Activated gamma-delta T cell (primary cell): ENCODE measurements at places on chromosomes 5 and 9.

DNA sequence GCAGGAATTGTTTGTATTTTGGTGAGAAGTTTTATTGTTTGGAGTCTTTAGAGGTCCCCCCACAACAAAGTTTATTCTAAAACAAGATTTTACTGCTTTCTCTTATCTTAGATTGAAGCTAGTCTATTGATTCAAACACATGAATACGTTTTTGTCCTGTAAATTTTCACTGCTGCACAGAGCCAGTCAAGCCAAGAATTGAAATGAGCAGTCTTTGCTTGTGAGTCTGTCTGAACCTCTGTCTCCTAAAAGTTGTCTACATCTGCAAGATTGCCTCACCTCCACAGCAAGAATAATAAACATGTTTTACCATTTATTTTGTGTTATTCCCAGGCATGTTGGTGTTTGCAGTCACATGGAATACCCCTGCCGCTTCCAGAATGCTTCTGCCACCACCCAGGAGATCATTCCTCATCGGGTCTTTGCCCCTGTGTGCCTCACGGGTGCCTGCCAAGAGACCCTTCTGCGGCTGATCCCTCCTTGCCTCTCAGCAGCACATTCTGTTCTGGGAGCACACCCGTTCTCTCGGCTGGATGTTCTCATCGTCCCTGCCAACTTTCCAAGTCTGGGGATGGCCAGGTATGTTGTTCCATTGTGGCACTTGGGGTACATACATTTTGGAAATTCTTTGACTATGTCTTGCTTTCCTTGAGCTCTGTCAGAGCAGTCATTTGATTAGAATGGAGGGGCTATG is 74.1 kb downstream of the AOPEP start:
- no peak for DNase-seq

DNA sequence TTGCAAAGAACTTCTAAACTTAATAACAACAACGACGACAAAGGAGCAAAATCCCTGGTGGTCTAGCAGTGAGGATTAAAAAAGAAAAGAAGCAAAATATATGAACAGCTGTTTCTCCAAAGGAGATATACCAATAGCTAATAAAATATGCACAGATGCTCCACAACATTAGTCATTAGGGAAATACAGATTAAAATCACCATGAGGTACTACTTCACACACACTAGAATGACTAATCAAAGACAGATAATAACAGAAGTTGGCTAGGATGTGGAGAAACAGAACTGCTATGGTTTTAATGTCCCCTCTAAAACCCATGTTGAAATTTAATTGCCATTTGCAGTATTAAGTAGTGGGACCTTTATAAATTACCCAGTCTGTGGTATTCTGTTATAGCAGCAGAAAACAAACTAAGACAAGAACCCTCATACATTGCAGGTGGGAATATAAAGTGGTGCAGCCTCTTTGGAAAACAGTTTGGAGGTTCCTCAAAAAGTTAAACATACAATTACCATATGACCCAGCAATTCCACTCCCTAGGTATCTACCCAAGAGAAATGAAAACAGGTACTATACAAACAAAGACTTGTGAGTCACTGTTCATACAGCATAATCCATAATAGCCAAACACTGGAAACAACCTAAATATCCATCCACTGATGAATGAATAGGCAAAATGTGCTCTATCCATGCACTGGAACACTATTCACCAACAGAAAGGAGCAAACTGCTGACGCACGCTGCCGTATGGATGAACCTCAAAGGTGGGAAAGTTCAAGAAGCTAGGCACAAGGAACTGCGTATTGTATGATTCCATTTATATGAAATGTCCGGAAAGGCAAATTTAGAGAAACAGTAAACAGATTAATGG is 11.4 kb upstream of the DUSP1 start:
- DNase-seq: no peak

GRCh38 chr9:103999375-104000062 is 94.6 kb upstream of the SMC2 start:
- no peak for DNase-seq

DNA sequence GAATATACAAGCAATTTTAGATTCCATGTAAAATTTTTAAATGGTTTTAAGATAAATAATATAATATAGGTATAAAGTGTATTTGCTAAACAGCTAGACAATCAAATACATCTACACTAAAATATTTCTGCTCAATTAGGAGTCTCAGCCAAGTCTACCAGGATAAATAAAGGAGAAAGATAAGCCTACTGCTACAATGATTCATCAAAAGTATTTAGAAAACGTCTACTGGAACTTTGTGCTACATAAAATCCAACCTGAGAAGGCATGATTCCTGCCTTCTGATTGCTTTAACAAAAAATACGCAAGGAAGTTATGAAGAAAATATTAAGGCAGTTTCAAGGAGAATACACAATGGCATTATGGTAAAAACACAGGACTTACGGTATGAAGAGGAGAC is 570.6 kb downstream of the EFNA5 start:
- no peak for DNase-seq

DNA sequence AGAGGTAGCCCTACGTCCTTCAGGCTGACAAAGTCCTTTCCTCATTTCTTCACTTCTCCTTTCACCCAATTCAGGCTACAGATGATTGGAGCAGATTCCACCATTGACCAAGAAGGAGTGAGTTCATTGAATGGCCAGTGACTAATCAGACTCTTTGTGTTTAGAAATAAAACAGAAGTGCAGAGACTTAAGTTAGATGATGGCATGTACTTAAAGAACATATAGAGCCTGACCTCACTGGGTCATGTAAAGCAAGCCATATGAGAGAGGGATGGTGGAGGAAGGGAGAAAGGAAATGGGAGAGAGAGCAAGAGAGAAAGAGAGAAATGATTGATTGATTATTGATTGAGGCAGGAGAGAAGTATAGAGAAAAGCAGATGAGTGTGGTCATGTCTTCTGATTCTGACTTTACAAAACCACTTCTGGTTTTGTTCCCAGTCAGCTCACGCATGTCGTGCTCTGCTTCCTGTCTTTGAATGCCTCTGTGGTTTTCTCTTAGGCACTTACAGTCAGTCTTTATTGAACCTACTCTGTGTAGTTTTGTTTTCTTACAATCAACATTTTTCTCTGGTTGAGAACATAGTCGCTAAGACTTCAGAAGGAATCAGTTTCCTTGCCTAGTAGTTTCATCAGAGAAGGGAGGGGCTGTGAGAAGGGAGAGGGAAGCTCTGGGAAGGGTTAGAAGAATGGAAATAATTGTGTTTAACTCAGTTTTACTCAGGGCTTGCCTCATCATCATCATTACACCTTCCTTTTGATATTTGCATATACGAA is 149.2 kb upstream of the KLF9 start:
- no peak for DNase-seq

DNA sequence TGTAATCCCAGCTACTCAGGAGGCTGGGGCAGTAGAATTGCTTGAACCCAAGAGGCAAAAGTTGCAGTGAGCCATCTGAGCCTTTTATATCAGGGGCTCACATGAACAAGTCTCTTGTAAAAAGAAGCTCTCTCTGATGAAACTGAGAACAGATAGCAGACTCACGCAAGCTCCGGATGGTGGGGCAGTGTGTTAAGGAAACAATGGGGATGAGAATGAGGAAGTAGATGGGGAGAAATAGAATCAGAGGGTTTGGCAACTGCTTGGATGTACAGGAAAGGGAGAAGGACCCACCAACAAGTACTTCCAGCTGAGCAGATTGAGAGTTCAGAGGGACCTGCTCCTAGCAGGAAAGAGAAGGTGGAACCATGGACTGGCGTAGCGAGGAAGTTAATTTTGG is 18.6 kb downstream of the TMEM252 start:
- no peak for DNase-seq

DNA sequence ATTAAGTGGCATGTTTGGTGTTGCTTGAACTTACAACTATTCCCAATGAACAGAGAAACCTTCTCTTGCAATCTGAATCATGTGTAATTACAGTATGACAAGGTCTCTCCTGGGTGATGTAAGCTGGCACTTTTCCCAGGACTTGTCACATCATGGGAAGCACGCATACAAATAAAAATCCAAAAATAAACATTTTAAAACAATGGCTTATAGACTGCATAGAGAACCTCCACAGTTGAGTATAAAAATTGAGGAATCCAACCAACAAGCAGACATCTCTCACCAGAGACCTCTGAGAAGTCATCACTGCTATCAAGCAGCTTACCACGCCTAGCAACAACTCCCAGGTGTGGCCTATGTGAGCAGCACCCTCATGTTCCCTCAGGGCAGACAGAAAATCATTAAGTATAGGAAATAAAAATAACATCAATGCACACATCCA is 3.9 kb downstream of the MLLT3 start:
- no peak for DNase-seq
